ENCODE measurements at places on chromosomes 7 and 10. TPM values are rescaled to one million over a fixed set of nuclear protein-coding genes. Genes with fewer than 3 reads are reported as not detected.

Gene ITIH5
- 25.3 TPM for total RNA-seq

Gene CCDC172
- total RNA-seq = not detected

Gene LIPJ
- 1.2 TPM for total RNA-seq

Gene HECW1
- 104 TPM for total RNA-seq

Gene FLNC
- 7.9 TPM for total RNA-seq

Gene ABCB1
- 50.1 TPM for total RNA-seq

Gene MMD2
- 13.5 TPM for total RNA-seq

Gene NODAL
- not detected for total RNA-seq

Gene AKR1D1
- not detected for total RNA-seq

Gene VIPR2
- total RNA-seq = 8.4 TPM

Gene SHTN1
- total RNA-seq = 161 TPM

Gene SVIL
- 6.4 TPM for total RNA-seq

Gene USP6NL
- 10.8 TPM for total RNA-seq

Gene OR2A5
- total RNA-seq = not detected

Gene NPS
- not detected for total RNA-seq

Gene TAS2R5
- 4.3 TPM for total RNA-seq

Gene CHN2
- 22.0 TPM for total RNA-seq

Gene HMX3
- not detected for total RNA-seq

Gene RBM28
- 67.6 TPM for total RNA-seq

Gene MYOF
- 8.2 TPM for total RNA-seq

Gene VSIR
- 55.5 TPM for total RNA-seq

Gene LSM8
- total RNA-seq = 33.5 TPM

Gene PALD1
- total RNA-seq = 11.1 TPM

Gene GPC2
- total RNA-seq = 2.2 TPM
